A549 treated with CpdA at 1 μM for 4 hours (cell line): ENCODE measurements at places on chromosomes 7 and 10. TPM values are rescaled to one million over a fixed set of nuclear protein-coding genes. Genes with fewer than 3 reads are reported as not detected.

Gene NEBL
- total RNA-seq: 3.0 to 4.7 TPM (median 3.9 TPM) in 5 replicates

Gene RARRES2
- total RNA-seq: not detected in 5 replicates

Gene HTR5A
- not detected in 5 replicates for total RNA-seq

Gene CALD1
- total RNA-seq: 49.0 to 93.5 TPM (median 67.3 TPM) in 5 replicates

Gene VIPR2
- total RNA-seq: not detected in 5 replicates

Gene INMT
- not detected in 5 replicates for total RNA-seq

Gene TMEM184A
- total RNA-seq: 8.7 to 14.5 TPM (median 14.0 TPM) in 5 replicates

Gene ATOH7
- total RNA-seq: 0.17 to 0.48 TPM (median 0.31 TPM) in 5 replicates

Gene NPFFR1
- not detected in 5 replicates for total RNA-seq

Gene UPK3B
- total RNA-seq: 9.7 to 18.3 TPM (median 17.2 TPM) in 5 replicates

Gene NRG3
- total RNA-seq: not detected in 5 replicates

Gene CALML3
- total RNA-seq: not detected in 5 replicates

Gene C7orf33
- not detected in 5 replicates for total RNA-seq

Gene ZNF25
- 1.2 to 2.3 TPM (median 1.7 TPM) in 5 replicates for total RNA-seq

Gene CPN1
- total RNA-seq: 0.17 to 0.51 TPM (median 0.24 TPM) in 5 replicates
